ENCODE measurements at places on chromosomes 13 and 19.

- no peak for DNase-seq
Observed at GRCh38 chr19:56110515-56111448, 10.3 kb downstream of the ZNF787 start.

DNA sequence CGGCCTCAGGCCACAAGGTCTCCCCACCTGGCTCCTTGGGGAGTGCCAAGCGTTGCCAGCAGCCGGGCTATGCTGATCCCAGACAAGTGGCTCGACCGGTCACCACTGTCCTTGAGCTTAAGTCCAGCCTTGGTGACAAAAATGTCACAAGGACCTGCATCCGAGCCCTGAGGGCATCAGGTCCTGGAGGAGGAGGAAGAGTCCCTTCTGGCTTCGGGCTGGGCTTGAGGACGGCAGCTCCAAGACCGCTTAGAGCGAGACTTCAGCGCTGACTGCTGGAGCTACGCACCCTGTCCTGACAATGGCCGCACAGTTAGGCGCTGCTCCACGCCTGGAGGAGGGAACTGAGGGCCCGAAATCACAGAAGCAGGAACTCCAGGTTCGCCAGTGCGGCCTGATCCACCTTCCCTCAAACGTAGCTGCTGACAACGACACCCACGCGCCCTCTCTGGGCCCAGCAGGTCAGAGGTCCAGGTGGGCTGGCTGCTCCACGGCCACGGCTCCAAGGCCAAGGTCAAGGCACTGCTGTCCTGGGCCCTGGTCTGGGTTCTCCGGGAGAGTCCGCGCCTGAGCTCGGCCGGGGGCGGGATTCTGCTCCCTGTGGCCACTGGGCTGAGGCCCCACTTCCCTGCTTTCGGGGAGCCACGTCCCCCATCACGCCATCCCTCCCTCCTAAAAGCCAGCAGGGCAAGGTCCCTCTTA is 7.0 kb downstream of the SBNO2 start:
- DNase-seq: no peak

DNA sequence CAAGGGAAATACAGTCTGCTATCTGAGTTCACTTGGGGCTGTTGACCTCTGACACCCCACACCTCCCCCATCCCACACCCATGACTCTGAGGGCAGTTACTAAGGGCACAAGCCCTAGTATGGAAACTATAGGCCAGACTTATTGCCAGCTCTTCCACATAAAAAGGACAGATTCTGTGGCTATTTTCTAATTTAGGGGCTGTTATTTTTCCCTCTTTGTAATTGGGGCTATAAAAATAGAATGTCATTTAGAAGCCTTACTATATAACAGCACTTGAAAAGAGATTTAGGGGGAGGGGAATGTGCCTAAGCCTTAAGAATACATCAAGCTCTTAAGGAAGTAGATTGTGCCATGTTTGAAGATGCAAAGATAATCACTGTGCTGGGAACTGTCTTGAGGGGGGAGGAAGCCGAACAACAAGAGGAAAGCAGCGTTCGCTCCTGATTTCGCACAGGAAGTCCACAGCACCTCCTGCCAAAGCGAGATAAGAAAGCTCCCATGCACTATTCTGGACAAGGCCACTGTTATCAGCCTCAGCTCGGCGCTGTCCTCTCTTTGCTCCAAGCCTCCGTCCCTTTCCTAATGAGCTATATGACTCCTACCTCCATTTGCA is 86.6 kb downstream of the FLT1 start:
- no peak for DNase-seq

GRCh38 chr13:38590230-38590629 is 96.6 kb upstream of the FREM2 start:
- no peak for DNase-seq

DNA sequence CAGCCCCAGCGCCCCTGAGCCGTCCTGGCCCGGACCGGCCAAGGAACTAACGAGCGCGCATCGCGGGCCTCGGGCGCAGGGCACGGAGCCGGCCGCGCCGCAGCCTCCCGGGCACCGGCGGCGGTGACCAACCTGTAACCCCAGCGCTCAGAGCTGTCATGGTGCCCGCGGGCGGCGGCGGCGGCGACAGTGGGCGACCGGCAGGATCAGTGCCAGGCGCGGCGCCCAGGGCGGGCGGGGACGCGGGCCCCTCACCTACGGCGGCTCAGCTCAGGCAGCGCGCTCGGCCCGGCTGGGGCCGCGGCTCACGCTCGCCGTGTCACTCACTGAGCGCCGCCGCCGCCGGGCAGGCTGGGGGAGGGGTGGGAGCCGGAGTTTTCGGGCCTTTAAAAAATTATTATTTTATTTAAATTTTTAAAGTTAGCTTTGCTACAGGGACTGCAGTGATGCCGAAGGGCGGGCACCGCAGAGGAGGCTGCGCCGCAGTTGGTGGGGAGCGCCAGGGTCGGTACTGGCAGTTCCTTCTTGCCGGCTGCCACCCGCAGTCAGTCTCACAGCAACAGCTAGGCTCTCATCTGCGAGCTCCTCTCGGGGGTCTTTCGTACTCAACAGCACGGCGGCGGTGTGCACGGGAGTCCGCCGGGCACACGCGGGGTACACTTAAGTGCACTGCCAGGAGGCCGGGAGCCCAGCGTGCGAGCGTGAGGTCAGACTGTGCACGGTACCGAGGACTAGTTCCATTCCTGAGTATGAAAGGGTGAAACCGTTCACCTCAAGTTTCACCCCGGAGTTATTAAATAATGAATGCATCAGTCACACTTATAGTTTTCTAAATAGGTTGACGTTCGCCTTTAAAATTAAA is at the start of gene NALCN:
TSS of gene NALCN (minus strand) at position 328 of the 862 bp plus-strand sequence. CDS start 17,382 bp downstream, outside the sequence.
- DNase-seq: no peak

Measured in bronchial epithelial cell (primary cell).